Suppressor macrophage treated with lipopolysaccharide for 1 hour (primary cell): ENCODE measurements at places on chromosomes 1 and 21.
A peak's percentile ranks its signal among the peaks of the same experiment; 100 is the strongest.

- peak; percentile 49 for DNase-seq
Observed at GRCh38 chr1:225763716-225764548, 13.7 kb upstream of the SRP9 start.

- DNase-seq: peak; percentile 47
Observed at GRCh38 chr1:169802888-169803287, 8.2 kb upstream of the METTL18 start.

DNA sequence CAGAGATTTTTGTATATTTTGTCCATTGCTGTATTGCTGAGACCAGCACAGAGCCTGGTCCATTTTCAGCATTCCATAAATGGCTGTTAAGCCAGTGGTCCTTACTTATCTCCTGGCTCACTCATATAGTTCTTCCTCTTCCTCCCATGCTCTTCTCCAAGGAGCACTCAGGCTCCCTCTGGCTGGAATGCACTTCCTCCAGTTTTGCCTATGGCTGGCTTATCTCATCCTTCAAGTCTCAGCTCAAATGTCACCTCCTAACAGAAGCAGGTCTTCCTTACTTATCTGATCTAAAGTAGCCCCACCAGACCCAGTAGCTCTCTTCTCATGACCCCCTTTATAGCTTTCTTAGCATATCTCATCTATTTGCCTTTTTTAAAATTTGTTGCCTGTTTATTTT lies 146.9 kb downstream of the SLC30A10 start:
- no peak for DNase-seq

- DNase-seq: no peak
Observed at GRCh38 chr1:6008696-6009095, 16.5 kb upstream of the NPHP4 start.

DNA sequence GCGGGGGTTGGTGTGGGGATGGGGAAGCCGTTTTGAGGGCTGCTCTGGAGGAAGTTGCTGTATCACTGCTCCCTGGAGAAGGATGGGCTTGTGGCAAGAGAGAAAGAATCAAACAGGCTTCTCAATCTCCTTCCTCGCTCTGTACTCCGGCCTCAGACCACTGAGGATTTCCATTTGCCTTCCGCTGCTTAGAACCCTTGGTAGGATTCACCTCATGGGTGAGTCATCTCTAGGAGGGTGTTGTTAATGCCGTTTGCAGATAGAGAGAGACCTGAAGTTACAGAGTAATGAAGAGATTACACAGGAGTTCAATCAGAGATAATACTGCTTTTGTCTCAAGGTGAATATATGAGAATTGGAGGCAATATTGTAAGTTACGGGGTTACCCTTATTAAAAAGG lies 15.3 kb downstream of the SLC35F3 start:
- DNase-seq: no peak
